ENCODE measurements at places on chromosomes 3 and 15.

GRCh38 chr3:194654443-194654842 is 17.5 kb downstream of the LSG1 start:
- no peak for DNase-seq

GRCh38 chr3:121414924-121415323 is 130.9 kb downstream of the POLQ start:
- no peak for DNase-seq

GRCh38 chr3:152292366-152292765 is 23.6 kb downstream of the MBNL1 start:
- DNase-seq: no peak

- DNase-seq: no peak
These were observed 9.9 kb downstream of the RAP2B start for GRCh38 chr3:153171918-153172317.

DNA sequence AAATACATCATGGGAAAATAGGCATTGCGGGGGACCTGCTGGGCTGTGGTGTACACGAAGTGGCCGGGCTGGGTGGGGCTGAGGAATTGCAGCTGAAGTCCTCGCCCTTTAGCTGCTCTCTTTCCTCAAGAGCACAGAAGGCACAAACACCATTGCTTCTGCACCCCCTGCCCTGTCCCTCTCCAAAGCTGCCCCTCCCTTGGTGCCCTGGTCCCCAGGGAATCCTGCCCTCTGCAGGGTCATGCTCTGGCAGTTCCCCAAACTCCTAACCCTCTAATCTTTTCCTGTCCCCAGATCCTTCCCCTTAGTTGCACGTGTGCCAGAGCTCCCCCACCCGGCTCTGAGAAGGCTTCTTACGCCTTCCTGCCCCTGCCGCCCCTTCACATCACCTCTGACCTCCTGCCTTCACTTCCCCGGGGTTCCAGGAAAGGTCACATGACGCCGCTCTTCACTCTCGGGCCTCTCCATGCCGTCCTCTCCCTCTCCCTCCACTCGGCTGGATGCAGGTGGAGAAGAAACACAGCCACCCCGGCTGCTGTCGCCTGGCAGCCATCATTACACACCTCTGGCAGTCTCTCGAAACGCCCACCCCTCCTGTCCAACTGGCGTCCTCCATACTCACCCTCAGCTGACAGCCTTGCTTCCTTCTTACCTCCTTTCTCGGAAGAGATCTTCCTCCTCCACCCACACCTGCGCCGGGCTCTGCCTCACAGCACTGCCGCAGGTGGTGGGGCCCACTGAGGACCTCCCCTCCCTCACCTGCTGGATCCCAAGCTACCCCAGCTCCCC is 6.9 kb upstream of the PCSK6 start:
- no peak for DNase-seq

DNA sequence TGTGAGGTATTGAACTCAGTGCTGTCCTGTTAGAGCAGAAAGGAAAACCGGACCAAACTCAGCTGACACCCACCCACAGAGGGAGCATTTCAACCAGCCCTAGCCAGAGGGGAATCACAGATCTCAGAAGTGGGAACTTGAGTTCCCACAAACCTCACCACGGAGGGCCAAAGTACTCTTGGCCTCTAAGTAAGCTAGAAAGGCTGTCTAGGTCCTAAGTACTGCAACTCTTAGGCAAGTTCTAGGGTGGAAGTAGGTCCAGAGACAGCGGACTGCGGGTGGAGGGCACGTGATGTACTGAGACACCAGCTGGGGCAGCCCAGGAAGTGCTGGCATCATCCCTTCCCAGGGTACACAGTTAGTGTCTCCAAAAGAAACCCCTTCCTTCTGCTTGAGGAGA is 34.1 kb downstream of the EOMES start:
- DNase-seq: no peak

DNA sequence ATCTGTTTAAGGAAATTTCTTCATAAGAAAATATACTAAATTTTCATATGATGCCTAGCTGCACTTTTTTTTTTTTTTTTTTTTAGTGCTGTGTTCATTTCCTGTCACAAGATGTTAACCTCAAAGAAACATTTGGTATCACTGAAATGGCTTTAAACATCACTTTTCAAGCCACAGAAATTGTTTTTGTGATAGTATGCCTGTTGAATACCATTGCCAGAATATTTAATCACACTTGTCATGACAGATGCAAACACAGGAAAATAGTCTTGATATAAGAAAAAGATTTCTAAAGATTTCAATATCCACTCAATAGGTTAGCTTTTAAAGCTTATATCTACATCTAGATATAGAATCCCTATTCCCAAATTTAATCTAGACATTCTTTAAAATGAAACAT is 608.5 kb upstream of the AGTR1 start:
- DNase-seq: no peak

DNA sequence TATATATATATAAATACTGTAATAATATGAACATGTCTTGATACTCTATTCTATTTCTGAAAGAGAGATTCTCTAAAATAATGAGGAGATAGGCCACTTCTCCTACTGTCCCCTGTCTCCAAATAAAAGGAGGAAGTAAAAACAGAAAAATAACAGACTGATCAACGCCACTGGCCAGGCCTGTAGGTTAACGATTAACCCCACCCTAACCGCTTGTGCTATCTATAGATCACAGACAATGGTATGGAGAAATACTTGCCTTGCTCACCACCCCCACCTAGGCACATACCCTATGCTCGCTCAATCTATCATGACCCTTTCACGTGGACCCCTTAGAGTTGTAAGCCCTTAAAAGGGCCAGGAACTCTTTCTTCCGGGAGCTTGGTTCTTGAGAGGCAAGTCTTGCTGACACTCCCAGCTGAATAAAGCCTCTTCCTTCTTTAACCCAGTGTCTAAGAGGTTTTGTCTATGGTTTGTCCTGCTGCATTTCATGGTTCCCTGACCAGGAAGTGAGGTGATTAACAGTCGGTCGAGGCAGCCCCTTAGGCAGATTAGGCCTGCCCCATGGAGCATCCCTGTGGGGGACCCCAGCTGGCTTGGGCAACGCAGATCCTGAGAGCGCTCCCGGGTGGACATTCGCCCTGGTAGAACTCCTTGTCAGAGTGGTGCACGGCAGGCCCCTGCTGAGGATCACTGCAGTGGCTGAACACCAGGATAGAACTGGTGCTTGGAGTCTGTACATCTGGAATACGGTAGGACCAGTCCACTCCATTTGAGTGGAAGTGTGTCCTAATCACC is 521.8 kb upstream of the CNTN3 start:
- DNase-seq: no peak

DNA sequence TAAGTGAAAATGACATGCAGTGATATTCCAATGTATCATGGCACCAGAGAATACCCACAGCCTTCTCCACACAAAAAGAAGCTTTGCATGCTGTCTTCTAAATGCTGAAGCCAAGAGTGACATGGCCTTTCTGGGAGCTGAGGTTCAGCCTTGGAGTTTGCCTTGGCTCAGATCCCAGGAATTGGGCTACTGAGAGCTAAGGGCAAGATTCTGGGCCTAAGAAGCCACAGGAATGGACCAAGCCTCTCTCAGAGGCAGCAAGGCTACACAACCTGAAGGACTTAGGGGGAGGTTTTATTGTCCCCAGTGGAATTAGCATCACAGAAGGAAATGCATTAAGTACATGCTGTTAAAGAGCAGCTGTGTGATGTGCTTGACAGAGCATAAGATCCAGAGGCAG is 1078.5 kb downstream of the TUSC7 start:
- no peak for DNase-seq

GRCh38 chr3:62597491-62597890 is 224.1 kb upstream of the FEZF2 start:
- DNase-seq: no peak

- no peak for DNase-seq
These were observed 42.8 kb downstream of the ILDR1 start for GRCh38 chr3:121979246-121979645.

GRCh38 chr3:20307383-20307782 is 121.4 kb upstream of the SGO1 start:
- no peak for DNase-seq

- no peak for DNase-seq
These were observed 540.9 kb downstream of the MAGI1 start for GRCh38 chr3:65497846-65498245.

GRCh38 chr3:24598695-24599470 is 104.2 kb upstream of the THRB start:
- DNase-seq: no peak

DNA sequence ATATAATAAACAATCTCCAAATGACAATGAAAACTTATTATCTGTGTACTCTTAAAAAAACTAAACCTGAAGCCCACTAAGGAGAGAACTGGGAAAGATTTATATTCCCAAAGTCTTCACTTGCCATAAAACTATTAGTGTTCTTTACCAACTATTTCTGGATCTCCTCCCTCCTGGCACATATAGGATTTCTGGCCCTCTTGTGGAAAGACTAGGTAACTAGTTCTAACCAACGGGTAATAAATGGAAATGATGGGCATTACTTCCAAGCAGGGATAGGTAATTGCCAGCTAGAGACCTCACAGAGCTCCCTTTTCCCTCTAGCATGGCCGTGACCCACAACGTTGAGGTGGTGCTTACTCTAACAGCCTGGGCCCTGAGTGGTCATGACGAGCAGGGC is 110.1 kb downstream of the DNAH12 start:
- no peak for DNase-seq

Measured in stimulated activated CD4-positive, alpha-beta T cell treated with anti-CD3 and anti-CD28 coated beads, Interleukin-4, amount 100 ng/mL, for 48 hours (primary cell).